ENCODE measurements at places on chromosomes 5 and 9. TPM values are rescaled to one million over a fixed set of nuclear protein-coding genes. Genes with fewer than 3 reads are reported as not detected.

Gene GABRA6
- polyA plus RNA-seq, result not detected

Gene C9orf153
- 0.97 TPM for polyA plus RNA-seq

Gene SHC3
- polyA plus RNA-seq, result 0.07 TPM

Gene WHRN
- polyA plus RNA-seq, result 10.8 TPM

Gene PDCD1LG2
- 0.16 TPM for polyA plus RNA-seq

Gene MAN2A1
- polyA plus RNA-seq, result 4.4 TPM

Gene SPINK7
- polyA plus RNA-seq, result not detected

Gene SPATA31E1
- polyA plus RNA-seq, result not detected

DNA sequence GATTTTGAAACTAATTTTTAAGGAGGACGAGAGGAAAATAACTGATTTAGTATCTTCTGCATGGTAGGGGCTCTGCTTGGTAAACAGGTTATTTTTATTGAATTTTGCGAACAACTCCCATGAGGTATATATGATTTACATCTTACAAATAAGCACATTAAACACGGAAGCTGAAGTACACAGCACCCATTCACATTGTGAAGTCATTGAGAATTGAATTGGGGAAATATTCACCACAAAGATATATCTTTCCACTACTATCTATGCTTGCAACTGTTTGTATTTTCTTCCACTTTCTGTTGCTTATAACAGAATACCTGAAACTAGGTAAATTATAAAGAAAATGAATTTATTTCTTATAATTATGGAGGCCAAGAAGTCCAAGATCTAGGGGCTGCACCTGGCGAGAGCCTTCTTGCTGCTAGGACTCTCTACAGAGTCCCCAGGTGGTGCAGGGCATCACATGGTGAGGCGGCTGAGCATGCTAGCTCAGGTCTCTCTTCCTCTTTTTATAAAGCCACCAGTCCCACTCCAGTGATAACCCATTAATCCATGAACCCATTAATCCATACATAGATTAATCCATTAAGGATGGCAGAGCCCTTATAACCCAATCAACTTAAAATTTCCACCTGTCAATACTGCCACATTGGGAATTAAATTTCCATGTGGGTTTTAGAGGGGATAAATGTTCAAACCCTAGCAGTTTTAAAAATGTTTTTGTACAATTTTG is 79.0 kb upstream of the ZNF608 start:
- DNase-seq, result no peak

DNA sequence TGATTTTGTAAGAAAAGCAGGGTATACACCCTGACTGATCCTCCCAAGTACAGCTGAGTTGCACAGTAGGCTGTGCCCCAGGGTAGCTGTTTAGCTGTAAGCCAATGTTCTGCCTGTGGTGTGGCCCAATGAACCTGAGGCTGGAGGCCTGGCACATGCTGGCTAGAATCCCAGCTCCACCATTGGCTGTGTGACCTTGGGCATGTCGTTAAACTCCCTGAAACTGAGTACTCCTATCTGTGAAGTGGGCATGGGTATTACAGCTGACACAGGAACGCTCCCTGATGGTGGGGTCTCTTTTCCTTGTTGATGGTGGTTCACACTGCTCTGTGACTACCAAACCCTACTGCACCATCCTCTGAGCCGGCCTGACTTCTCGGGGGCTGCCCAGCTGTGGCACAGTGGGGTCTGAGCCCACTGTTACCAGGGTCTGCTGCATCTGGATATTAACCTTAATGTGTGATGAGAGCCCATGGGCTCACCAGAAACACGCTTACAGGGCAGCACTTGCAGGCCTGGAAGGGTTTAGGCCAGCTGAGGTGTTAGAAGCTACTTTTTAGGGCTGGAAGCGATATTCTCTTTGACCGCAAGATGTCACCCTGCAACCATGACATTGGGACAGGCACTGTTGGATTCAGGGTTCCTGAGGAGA is 7.0 kb upstream of the GADD45G start:
- peak; percentile 73 for DNase-seq

- no peak for DNase-seq
Measured at GRCh38 chr5:78562001-78562400, 86.6 kb downstream of the LHFPL2 start.

GRCh38 chr5:141354900-141355469 is at the start of gene PCDHGA4:
TSS of gene PCDHGA4 (plus strand) at chr5:141355021. CDS start at chr5:141355108, 87 bp downstream.
- DNase-seq, result peak; percentile 30

DNA sequence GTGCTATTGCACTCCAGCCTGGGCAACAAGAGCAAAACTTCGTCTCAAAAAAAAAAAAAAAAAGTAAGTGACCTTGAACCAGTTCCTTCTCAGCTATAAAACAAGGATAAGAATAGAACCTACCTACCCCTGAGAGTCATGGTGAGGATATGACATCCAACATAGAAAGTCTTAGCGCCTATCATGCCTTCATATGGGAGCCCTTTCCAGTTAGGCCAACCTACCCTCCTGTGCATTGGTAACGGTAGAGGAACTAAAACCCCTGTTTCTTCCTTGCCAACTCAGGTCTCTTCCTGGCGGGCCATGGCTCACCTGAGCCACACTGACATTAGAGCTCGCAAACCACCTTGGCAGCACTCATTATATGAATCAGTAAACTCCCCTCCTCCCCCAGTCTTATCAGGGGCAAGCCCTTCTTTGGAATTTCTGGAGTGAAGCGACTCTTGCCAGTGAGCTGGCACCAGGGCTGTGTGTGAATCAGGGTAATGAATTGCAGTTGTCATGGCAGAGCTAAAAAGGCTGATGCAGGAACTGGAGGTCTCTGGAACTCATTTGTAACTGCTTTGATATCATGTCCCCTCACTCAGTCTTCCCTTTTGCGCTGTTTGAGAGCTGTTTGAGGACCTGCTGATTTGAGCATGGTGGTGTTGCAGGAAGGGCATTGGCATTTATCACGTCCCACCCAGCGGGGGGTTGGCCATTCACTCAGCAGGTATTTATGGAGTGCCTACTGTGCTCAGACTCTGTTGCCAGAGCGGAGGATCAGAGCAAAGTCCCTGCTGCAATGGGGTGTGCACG is 10.3 kb downstream of the WWC1 start:
- no peak for DNase-seq

- peak; percentile 30 for DNase-seq
Measured at GRCh38 chr9:37899041-37899440, 4.9 kb downstream of the SLC25A51 start.

GRCh38 chr5:156438076-156438475 is 111.1 kb downstream of the SGCD start:
- DNase-seq, result no peak

DNA sequence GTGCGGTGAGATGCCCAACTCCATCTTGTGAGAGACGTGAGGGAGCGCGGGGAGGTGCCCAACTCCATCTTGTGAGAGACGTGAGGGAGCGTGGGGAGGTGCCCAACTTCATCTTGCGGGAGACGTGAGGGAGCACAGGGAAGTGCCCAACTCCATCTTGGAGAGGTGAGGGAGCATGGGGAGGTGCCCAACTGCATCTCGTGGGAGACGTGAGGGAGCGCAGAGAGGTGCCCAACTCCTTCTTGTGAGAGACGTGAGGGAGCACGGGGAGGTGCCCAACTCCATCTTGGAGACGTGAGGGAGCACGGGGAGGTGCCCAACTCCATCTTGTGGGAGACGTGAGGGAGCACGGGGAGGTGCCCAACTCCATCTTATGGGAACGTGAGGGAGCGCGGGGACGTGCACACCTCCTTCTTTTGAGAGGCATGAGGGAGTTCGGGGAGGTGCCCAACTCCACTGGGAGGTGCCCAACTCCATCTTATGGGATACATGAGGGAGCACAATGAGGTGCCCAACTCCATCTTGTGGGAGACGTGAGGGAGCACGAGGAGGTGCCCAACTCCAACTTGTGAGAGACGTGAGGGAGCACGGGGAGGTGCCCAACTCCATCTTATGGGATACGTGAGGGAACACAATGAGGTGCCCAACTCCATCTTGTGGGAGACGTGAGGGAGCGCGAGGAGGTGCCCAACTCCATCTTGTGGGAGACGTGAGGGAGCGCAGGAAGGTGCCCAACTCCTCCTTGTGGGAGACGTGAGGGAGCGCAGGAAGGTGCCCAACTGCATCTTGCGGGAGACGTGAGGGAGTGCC is 235.4 kb downstream of the CACNA1B start:
- DNase-seq, result no peak

DNA sequence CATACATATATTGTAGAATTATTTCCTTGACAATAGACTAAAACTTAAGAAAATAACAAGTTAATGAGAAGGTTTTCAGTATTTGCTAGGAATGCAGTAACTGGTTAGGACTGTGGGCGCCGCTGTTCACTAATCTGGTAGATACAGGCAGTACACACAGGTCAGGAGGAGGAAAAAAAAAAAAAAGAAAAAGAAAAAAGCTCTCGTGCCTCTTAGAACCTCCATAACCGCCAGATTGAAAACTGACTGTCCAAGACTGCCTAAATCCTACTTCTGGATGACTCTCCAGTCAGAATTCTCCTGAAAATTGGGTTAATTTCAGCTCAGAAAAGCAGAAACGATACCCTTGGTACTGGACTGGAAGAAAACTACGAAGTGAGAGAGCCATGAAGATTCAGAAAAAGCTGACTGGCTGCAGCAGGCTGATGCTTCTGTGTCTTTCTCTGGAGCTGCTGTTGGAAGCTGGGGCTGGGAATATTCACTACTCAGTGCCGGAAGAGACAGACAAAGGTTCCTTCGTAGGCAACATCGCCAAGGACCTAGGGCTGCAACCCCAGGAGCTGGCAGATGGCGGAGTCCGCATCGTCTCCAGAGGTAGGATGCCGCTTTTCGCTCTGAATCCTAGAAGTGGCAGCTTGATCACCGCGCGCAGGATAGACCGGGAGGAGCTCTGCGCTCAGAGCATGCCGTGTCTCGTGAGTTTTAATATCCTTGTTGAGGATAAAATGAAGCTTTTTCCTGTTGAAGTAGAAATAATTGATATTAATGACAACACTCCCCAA is at the start of gene PCDHGA1:
Gene PCDHGA1, plus strand, starts transcription at position 216 of the 782 bp plus-strand sequence.
- DNase-seq, result peak; percentile 67

DNA sequence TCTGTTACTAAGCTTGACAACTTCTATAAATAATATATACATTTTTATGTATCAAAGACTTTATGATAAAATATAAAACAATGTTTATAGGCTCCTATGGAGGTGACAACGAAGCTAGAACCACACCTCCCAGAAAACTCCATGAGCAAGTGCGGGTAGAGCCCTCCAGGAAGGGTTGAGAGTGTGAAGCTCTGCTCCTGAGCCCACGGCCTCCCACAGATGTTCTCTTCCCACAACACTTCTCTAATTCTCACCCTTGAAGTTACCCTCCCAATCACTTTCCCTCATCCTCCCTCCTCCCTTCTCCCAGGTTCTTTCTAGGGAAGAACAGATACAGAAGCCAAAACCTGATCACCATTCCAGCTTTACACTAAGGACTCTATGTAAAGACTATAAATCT is 427.6 kb downstream of the SPOCK1 start:
- no peak for DNase-seq

- DNase-seq, result no peak
Measured at GRCh38 chr9:133115604-133116345, 5.3 kb downstream of the RALGDS start.

- no peak for DNase-seq
Measured at GRCh38 chr9:14500705-14501104, 186.8 kb upstream of the NFIB start.

GRCh38 chr9:20205821-20206220 is 416.5 kb downstream of the MLLT3 start:
- no peak for DNase-seq
